ENCODE measurements at places on chromosomes 5 and 9.

DNA sequence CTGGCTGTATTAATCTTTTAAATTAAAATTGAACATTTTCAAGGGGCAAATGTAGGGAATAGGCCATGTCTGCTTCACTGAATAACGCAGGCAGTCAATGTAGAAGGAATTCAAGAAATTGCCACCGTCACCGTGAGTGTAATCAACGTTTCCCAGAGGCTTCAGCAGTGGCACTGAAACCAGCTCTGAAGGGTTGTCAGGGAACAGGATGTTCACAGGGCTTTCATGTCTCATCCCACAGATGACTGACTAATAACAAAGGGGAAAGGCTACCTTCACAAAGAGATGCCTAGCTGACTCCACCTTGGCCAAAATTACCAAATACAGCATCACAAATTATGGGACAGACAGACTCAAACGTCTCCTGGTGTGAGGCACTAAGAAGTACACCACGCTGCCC is 70.4 kb upstream of the SIMC1 start:
- DNase-seq, result no peak

DNA sequence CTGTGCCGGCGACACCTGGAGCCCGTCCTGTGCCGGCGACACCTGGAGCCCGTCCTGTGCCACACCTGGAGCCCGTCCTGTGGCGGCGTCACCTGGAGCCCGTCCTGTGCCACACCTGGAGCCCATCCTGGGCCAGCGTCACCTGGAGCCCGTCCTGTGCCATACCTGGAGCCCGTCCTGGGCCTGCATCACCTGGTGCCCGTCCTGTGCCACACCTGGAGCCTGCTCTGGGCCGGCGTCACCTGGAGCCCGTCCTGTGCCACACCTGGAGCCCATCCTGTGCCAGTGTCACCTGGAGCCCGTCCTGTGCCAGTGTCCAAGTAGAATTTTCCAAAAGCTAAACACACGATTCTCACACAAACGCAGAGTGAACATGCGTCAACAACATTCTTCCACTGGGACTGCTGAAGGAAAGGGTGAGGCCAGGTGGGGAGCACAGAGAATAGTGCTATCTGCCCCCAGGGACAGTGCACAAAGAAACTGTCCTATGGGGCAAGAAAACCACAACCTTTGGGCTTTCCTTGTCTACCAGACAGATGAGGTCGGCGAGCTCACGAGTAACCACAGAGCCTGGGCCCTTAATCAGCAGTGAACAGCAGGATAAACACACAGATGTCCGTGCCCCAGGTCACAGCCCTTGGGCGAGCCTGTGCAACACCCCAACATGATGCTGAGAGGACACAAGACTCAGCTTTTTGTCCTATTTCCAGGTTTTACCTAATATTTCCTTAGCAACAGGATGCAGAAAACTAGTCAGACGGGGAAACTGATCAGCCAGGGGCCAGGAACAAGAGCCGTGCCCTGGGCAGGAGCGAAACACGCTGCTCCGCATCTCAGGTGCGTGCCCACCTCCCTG is 7.9 kb downstream of the QSOX2 start:
- no peak for DNase-seq

DNA sequence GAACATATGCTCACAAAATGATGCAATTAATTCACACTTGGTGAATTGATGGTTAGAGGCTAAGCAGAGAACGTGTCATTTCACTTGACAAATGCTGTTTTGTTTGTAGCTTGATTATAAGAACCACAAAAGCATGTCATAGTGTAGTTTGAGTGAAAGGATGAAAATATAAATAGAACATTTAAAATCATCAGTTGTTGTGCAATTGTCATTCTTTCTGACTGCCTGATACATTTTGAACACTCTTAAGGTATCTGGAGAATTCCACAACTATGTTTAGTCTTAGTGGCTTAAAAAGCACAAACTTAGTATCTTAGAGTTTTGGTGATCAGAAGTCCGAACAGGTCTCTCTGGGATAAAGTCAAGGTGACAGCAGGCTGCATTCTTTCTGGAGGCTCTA is 129.4 kb downstream of the BASP1 start:
- DNase-seq, result no peak

GRCh38 chr5:173472164-173472563 is 143.9 kb upstream of the STC2 start:
- no peak for DNase-seq

DNA sequence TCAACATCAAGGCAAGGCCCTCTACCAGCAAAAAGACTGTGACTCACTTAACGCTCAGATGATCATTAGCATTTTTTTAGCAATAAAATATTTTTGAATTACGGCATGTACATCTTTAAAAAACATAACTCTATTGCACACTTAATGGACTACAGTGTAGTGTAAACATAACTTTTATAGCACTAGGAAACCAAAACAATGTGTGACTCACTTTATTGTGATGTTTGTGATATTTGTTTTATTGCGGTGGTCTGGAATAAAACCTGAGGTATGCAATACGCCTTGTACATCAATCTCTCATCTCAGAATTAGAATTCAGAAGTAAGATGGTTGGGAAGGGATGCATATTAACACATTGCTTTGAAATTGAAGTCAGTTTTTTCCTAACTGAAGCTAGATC is 106.9 kb upstream of the PTCH1 start:
- no peak for DNase-seq

GRCh38 chr9:36450110-36450732 is 50.2 kb upstream of the RNF38 start:
- DNase-seq, result no peak

- no peak for DNase-seq
Measured at GRCh38 chr5:177524941-177525655, 8.3 kb upstream of the DDX41 start.

GRCh38 chr5:105872569-105873270 is 1798.0 kb downstream of the EFNA5 start:
- DNase-seq, result no peak

- DNase-seq, result no peak
Measured at GRCh38 chr9:38727497-38728001, 7.6 kb upstream of the FAM240B start.

- no peak for DNase-seq
Measured at GRCh38 chr9:114503522-114504340, 1.5 kb downstream of the WHRN start.

DNA sequence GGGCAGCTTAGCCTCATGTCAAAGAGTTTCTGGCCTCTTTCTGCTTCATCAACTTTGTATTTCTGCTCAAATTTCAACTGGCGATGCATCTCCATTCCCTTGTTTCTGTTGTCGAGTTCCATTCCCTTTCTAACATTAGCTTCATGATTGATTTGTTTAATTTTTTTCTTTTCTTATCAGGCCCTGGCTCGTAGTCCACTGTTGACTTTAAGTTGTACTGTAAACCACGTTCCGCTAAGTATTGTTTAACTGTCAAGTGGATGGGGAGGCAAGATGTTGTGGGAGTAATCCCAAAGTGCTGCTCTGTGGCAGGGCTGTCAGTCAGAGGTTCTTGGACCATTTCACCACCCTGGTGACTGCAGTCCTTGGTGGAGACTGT is 309.1 kb downstream of the PSAT1 start:
- no peak for DNase-seq

DNA sequence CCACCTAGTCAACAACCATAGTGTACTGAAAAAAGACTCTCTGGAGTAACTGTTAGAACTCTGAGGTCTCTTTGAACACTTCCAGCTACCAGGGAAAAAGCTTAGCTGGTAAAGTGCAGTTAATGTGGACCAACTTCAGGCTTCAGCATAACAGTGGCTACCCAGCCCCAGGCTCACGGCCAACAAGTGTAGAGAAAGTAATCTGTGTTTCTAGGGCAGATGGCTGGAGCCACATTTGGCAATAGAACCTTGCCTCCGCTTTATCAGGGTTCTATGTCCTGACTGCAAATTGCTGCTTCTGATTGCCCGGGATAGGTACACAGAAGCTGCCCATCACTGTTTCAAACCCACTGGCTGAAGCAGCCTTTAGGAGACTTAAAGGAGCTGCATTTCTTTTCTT is 76.0 kb upstream of the SIMC1 start:
- no peak for DNase-seq

DNA sequence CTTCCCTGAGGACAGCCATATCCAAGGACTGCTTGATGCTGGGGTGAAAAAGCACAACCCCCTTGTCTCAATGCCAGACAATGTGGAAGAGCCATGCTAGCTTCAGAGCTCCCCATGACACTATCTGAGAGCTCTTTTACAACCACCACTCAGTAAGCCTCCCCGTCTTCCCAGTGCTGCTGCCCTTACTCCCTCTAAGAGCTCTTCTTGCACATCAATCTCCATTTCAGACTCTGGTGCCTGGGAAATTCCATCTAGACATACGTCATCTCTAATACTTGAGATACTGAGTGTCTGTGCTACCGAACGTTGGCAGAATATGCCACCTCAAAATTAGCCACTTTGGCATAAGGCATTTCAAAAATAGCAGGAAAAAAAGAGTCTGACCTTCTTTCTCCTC is 94.5 kb downstream of the EDIL3 start:
- no peak for DNase-seq

- no peak for DNase-seq
Measured at GRCh38 chr5:111628901-111629300, 116.6 kb upstream of the STARD4 start.

- DNase-seq, result no peak
Measured at GRCh38 chr9:134781591-134782302, 98.9 kb upstream of the FCN2 start.

- DNase-seq, result no peak
Measured at GRCh38 chr9:3397766-3398165, 128.0 kb downstream of the RFX3 start.
